ENCODE measurements at places on chromosomes 11 and 22.

- DNase-seq, result no peak
These were observed 16.9 kb downstream of the MYO7A start for GRCh38 chr11:77144857-77145428.

- no peak for DNase-seq
These were observed 43.2 kb downstream of the SHANK2 start for GRCh38 chr11:71209181-71209580.

- DNase-seq, result no peak
These were observed 18.1 kb upstream of the PICK1 start for GRCh38 chr22:38038890-38039812.

GRCh38 chr11:13117344-13117743 lies 108.2 kb downstream of the RASSF10 start:
- DNase-seq, result no peak

DNA sequence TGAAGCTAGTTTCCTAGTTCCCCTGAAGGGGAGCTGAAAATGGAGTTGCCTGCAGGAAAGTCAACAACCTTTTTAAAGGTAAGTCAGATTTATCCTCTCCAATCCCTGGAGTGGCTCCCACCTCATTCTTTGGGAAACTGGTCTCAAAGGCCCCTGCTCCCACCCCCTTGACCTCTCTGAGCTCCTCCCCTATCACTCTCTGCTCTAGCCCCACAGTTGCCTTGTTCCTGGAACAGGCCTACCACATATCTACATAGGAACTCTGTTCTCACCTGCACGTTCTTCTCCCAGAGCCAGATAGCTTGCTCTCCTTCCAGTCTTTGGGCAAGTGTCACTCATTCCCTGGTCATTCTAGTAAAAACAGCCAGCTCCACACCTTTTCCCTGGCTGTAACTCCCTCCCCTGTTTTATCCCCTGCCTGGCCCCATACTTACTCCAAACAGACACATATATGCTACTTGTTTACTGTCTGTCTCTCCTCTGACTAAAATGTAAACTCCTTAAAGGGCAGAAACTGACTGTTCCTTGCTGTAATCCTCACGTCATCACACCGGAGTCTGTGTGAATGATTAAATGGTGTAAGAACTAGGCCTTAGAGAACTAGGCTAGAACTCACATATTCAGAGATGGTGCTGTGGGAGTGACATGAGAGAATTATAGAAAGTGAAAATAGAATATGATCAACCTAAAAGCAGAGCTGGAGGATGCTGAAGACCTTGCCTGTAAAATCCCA lies 53.3 kb downstream of the TCF20 start:
- DNase-seq, result no peak

- DNase-seq, result no peak
These were observed 1.2 kb downstream of the UBE2L6 start for GRCh38 chr11:57566005-57566904.

DNA sequence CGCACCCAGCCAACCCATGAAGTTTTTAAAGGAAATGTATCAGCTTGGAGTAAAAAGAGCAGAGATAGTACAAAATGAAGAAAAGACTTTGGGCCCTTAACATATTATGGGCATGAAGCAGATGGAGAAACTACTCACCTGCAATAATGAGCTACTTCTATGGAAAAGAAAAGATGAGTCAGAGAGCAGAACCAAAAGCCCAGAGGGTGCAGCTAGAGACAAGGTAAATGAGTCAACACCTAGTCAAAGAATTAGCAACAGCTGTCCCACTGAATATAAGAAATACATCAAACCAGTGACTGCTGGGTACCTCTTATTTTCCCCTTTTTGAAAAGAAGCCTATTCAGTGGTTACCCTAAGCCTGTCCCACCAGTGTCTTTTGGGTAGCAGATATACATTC lies 61.8 kb downstream of the RPL27A start:
- DNase-seq, result no peak

GRCh38 chr11:126219547-126219946 lies 8.0 kb downstream of the FAM118B start:
- no peak for DNase-seq

GRCh38 chr11:16167706-16168487 lies 188.4 kb downstream of the SOX6 start:
- no peak for DNase-seq

DNA sequence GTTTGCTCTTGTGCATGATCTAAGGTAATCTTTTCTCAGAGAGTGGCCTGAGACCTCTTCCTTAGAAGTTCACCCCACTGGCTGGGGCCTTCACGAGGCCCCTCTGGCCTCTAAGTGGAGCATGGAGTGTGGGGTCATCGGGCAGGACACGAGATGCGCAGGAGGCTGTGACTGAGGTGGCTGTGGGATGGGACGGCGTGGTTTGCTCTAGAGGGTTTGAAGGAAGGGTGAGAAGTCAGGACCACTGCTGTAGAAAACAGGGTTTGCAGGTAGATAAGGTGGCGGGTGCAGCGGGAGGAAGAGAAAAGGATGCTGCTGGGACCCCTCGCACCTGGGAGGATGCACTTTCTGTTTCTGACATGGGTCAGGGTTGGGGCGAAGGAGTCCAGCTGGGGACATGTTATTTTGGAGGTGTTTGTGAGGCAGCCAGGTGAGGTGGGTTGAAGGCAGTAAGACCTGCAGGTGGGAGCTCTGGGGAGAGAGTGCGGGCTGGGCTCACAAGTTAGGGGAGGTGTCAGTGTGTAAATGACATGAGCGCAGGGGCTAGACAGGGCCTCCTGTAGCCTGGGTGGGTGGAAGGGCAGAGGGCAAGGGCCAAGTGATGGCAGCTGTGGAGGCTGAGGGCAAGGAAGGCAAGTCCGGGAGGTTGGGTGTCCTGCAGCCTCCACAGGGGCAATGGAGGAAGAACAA lies 62.5 kb downstream of the KCNQ1 start:
- no peak for DNase-seq

DNA sequence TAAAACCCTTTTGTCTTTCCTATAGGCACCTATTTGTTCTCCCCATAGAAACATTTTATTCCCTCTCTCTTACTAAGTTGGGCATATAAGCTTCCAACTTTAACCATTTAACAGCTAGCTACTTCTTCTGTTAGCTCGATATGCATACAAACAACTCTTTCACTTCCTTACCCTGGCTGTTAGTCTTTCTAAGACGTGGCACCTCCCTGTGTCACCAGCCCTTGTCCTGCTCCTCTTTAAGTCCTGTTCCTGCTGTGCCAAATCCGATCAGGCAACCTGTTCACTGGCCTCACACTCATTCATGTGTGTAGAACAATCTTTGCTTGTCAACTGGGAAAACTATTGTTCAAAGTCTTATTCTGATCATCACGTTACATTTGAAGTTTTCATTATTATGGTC lies 1376.1 kb upstream of the TENM4 start:
- DNase-seq, result no peak

GRCh38 chr11:114131461-114131864 lies 72.0 kb downstream of the ZBTB16 start:
- no peak for DNase-seq

DNA sequence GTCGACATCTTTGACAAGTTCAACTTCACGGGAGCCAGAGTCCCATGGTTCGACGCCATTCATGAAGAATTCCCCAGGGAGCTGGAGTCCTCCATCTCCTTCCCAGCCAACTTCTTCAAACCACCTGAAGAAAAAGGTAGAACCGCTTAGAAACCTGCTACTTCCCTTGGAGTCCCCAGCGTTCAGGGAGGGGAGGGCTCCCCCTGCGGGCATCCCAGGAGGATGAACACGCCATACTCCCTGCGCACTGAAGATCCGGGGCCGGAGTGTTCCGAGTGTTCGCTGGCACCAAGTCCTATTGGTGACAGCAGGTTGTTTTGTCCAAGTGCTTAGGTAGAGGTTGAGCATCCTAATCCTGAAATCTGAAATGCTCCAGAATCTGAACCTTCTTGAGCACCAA lies 51.7 kb upstream of the PRODH start:
- peak; percentile 63 for DNase-seq

DNA sequence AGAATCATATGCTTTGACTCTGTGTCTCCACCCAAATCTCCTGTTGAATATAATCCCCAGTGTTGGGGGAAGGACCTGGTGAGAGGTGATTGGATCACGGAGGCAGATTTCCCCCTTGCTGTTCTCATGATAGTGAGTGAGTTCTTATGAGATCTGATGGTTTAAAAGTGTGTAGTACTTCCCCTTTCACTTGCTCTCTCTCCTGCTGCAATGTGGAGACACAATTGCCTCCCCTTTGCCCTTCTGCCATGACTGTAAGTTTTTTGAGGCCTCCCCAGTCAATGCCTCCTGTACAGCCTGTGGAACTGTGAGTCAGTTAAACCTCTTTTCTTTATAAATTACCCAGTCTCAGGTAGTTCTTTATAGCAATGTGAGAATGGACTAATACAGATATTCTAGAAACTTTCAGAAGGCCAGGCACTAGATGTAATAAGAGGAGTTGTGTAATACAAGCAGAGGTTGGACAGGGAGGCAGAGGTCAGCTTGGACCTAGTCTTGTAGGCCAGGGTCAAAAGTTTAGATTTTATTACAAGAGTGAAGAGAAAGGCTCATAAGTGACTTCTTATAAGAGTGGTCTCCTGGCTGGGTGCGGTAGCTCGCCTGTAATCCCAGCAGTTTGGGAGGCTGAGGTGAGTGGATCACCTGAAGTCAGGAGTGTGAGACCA lies 9.3 kb upstream of the SERPING1 start:
- no peak for DNase-seq

All from 8988T (cell line).